Lung (tissue), 17 donors: ENCODE measurements at places on chromosomes 11 and 22. TPM values are rescaled to one million over a fixed set of nuclear protein-coding genes. Genes with fewer than 3 reads are reported as not detected.

- no peaks in the 10 kb centered on the region for H3K27me3 ChIP-seq
- H3K4me1 ChIP-seq = no peaks in the 10 kb centered on the region
- no peak overlapping the region for H3K4me3 ChIP-seq
- H3K36me3 ChIP-seq = no peaks in the 10 kb centered on the region
- H3K27ac ChIP-seq = no peak overlapping the region
- peak; percentile 13 for DNase-seq
Measured at GRCh38 chr11:40647295-40647694, 812.2 kb downstream of the LRRC4C start.

DNA sequence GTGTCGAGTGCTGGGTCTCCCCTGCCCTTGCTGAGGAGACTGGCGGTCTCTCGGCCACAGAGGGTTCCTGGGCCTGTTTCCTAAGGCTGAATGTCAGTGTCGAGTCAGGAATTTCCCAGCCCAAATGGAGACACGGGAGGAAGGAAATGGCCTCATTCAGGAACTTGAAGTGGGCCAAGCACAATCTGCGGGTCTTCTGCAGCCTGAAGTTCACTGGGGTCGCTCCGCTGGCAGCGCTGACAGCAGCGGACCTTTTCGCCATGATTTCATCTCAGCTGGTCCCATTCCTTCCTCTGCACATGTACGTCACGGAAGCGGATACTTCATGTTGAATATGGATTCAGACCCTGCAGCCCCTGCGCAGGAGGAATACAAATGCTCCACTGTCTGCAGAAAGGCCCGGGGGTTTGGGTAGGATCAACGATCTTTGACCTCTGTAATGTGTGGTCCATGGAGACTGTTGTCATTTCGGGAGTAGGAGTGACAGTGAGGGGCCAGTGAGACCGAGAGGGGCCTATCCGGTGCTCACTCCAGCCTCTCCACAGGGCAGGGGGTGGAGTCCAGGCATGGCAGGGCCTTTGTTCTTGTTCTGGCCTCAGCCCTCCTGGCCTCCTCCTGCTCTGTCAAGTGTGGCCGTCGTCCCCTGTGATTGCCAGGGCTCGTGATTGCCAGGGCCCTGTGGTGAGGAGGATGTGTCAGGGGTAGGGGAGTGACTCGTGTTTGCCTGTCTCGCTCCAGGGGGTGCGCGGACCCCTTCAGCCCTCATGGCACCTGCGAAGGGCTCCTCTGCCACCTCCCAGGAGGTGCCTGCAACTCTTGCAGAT, 402.3 kb downstream of the TBC1D22A start:
- H3K27me3 ChIP-seq = no peaks in the 10 kb centered on the region
- H3K4me3 ChIP-seq = no peak overlapping the region
- peaks cover 16% of the 10 kb centered on the region for H3K4me1 ChIP-seq
- H3K36me3 ChIP-seq = no peaks in the 10 kb centered on the region
- no peak overlapping the region for H3K27ac ChIP-seq

The OR2AG2 gene
- 0.01 TPM for polyA plus RNA-seq

The KRTAP5-9 gene
- 0.13 TPM for polyA plus RNA-seq

DNA sequence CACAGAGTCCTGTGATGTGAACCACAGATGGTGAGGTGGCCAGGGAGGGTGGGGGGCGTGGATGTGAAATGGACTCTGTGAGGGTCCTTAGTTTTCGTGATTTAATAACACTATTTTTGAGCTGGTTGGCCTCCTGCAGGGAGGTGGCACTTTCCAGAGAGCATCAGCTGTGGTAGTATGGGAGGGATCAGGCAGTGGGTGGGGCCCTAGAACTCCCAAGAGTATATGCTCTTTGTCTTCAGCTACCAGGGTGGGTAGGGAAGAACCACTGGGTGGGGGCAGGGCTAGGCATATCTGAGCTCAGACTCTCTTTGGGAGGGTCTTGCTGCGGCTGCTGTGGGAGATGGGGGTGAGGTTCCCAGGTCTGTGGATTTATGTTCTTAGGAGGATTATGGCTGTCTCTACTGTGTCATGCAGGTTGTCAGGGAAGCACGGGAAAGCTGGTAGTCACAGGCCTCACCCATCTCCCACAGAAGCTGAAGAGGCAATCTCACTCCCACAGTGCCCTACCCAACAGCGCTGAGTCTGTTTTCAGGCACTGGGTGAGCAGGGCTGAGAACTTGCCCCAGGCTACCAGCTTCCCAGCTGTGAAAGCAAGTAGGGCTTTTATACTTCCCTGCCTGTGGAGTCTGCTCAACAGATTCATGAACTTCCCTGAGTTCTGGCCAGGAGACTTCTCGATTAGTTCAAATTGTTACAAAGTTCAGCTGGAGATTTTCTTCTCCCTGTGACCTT, 47.9 kb upstream of the SNX19 start:
- no peak for DNase-seq
- no peaks in the 10 kb centered on the region for H3K4me1 ChIP-seq
- no peaks in the 10 kb centered on the region for H3K36me3 ChIP-seq
- H3K27me3 ChIP-seq = no peaks in the 10 kb centered on the region
- H3K4me3 ChIP-seq = no peak overlapping the region

- H3K27ac ChIP-seq = peak overlapping the region; percentile 99
- peak; percentile 28 for DNase-seq
- no peaks in the 10 kb centered on the region for H3K27me3 ChIP-seq
- peak overlapping the region; percentile 91 for H3K4me3 ChIP-seq
Measured at GRCh38 chr22:17085277-17086181, 729 bp downstream of the IL17RA start.

DNA sequence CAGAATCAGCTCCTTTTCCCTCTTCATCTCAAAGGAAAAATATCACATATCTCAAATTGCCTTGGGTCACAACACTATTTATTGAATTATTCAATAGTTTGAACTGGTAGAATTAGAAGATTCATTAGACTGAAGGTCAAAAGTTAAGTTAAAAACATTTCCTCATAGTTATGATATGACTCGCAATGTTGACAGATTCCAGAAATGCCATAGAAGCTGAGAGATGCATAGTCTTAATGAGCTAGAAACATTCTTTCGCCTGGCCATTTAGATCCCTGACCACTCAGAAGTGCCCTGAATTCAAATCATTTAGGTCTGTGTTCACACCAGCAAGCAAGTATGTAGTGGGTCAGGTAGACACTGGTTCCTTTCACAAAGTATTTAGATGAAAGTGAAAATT, 44.4 kb downstream of the FAT3 start:
- no peaks in the 10 kb centered on the region for H3K36me3 ChIP-seq
- no peaks in the 10 kb centered on the region for H3K27me3 ChIP-seq
- no peak overlapping the region for H3K27ac ChIP-seq
- no peaks in the 10 kb centered on the region for H3K4me1 ChIP-seq
- H3K4me3 ChIP-seq = no peak overlapping the region
- no peak for DNase-seq
